Dermis blood vessel endothelial cell (primary cell): ENCODE measurements at places on chromosomes 3 and 15.

GRCh38 chr3:107458871-107459270, 63.9 kb upstream of the BBX start:
- peak; percentile 16 for DNase-seq

DNA sequence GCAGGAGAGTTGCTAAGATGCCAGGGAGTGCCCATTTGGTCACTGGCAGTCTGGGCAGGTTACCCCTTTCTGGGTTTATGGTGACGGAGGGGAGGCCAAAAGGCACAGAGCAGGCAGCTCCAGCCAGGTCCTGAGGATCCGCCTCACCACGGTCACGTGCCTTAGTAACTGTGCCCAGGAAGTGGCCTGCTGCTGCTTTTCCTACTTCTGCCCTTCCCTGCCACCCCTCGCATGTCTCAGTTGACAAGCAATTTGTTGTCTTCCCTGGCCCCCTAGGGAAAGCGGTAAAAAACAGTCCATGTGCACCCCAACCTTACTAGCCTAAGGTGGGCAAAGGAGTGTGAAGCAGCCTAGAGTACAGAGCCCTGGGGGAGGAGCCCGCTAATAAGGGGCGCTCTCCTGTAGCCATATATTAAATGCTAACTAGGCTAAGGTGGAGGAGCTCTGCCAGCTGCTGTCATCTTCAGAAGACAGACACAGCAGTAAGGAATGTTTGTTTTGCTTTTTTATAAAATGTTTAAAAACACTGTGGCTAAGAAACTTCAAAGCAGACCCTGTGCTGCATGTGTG, 9.1 kb upstream of the LIPH start:
- no peak for DNase-seq

- no peak for DNase-seq
Observed at GRCh38 chr15:65730549-65731172, 61.4 kb downstream of the DENND4A start.

DNA sequence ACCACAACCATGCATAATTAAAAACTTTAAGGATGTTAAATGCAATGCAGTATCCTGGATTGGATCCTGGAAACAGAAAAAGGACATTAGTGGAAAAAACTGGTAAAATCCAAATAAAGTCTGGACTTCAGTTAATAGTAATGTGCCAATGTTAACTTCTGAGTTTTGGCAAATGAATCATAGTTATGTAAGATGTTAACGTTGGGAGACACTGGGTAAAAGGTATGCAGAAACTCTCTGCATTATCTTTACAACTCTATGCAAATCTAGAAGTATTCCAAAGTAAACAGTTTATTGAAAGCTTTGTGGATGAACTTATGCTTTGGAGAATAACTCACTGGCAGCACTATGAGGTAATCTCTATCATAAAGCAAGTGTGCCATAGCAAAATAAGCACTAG, 357.4 kb downstream of the RORA start:
- DNase-seq: no peak

DNA sequence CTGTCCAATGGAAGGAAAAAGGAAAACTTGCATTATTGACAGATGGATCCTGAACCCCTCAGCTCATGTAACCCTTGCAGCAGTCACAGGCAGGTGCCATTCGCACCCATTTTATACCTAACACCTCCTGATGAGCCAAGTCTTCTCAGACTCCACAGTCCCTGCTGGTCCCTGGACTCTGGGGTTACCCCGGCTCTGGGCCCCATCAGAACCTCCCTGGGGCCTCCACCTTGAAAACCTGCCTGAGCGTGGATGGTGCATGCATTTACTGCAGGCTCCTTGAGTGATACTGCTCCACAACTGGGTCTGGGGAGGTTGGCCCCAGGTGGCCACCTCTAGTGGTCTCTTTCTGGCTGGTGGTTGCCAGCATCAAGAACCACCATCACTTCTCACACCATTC, 15.9 kb upstream of the DOCK3 start:
- no peak for DNase-seq

GRCh38 chr15:25635191-25635590, 196.4 kb upstream of the UBE3A start:
- DNase-seq: no peak

- peak; percentile 95 for DNase-seq
Observed at GRCh38 chr15:95304151-95304946, 1026.2 kb upstream of the NR2F2 start.

- no peak for DNase-seq
Observed at GRCh38 chr3:122621112-122621511, 43.7 kb downstream of the PARP15 start.

DNA sequence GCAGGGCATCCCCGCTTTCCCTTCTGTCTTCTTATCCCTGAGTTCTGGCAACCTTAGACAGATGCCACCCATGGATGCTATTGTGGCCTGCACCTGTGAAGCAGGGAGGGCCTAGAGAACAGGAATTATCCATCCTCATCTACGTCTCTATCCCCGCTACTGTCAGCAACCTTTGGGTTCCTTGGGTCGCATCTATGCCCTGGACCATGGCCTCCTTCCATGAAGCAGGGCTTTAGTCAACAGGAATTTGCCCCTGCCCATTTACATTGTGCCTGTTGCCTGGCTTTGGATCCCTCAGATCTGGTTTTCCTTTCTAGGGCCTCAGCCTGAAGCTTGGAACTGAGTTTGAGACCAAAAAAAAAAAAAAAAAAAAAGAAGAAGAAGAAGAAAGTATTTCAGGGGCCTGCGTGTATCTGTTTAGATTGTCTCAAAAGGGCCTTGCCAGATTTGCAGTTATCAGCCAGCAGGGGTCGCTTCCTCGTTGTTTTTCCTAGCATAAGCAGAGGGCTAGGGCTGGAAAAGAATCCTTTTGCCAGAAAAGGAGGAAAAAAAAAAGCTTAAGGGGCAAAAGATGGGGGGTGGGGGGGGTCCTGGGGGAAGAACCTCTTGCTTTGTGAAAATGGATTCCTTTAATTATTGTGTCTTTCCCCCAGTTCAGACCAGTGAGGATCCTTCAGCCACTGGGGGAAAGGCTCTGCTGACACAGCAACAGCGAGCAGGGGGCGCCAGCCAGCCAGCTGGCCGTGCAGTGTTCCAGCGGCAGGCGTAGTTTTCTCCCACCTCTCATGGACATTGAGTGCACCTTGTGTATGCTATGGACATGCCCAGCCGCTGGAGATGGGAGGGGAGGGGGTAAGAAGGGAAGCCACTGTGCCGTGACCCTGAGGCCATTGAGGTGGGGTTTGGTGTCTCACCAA, 65.7 kb upstream of the ALDH1L1 start:
- DNase-seq: peak; percentile 73
